ENCODE measurements at places on chromosomes 6 and 20.
A peak's percentile ranks its signal among the peaks of the same experiment; 100 is the strongest.

GRCh38 chr6:61887423-61887822 is 398.6 kb downstream of the KHDRBS2 start:
- no peak for DNase-seq

DNA sequence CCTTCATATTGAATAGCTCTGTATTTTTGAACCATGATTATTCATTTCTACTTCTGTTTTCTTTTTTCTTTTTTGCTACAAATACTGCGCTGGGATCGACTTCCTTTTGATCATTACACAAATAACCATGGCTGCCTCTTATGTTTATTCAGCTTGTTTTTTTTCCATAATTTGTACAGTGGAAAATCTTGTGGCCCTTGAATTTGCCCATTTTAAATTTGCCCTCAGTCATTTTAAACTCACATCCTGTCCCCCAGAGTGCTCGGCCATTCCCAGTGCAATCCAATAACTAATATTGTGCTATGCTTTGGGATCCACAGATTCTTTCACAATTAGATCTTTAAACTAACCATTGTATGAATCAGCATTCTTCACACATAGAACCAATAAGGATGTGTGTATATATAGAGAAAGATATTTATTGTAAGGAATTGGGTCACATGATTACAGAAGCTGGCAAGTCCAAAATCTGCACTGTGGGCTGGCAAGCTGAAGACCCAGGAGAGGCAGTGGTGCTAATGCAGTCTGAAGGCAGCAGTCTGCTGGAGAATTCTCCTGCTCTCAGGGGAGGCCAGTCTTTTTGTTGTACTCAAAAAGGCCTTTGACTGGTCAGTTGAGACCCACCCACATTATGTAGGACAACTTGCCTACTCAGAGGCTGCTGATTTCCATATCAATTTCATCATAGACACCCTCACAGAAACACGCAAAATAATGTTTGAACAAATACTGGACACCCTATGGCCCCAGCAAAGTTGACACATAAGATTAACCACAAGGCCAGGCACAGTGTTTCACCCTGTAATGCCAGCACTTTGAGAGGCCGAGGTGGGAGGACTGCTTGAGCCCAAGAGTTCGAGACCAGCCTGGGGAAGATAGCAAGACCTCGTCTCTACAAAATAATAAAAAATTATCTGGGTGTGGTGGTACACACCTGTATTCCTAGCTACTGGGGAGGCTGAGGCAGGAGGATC is 147.1 kb downstream of the MTHFD1L start:
- DNase-seq = peak; percentile 55

- DNase-seq = no peak
These were observed 70.6 kb downstream of the IGF2R start for GRCh38 chr6:160039441-160039840.

DNA sequence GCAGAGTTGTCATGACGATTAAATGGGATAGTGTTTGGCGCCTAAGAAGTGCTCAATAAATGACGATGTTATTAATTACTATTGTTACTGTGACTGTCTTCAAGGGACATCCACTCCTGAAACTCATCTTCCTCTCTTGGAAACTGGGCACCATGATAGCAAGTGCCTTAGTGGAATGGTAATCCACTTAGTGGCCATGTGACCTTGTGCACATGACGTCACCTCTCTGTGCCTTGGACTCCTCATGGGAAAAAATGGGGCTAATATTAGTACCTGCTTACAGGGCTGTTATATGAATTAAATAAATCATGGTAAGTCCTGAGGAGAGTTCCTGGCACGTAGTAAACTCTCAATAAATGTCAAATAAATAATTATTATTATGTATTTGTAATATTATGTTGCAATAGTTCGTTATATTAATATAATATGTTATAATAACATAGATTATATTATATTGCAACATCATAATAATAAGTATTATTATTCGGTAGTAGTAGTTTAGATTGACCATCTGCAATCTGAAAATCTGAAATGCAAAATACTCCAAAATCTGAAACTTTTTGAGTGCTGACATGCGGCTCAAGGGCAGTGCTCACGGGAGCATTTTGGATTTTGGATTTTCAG is 40.9 kb downstream of the EYA2 start:
- DNase-seq = no peak

DNA sequence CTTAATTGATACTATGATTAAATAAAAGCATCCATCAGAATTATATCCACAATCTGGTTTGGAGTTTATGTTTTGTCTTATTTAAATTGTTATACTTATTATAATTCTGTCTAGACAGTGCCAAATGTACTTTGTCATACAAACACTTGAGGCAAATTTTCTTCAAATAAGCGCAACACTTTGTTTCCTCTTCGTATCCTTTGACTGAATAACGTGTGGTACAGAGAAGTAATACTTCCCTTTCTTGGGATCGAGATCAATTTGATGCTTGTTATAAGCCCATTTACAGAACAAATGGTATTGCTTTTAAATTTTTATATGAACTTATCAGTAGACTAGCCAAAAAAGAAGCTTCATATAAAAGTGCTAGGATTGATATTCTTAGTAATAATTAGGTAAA is 111.0 kb downstream of the ATG5 start:
- no peak for DNase-seq

- no peak for DNase-seq
These were observed 145.3 kb upstream of the SPACA1 start for GRCh38 chr6:87902383-87902782.

GRCh38 chr6:14921170-14921569 is 324.7 kb upstream of the JARID2 start:
- DNase-seq = no peak

- no peak for DNase-seq
These were observed 73.9 kb upstream of the RBM24 start for GRCh38 chr6:17207281-17207680.

DNA sequence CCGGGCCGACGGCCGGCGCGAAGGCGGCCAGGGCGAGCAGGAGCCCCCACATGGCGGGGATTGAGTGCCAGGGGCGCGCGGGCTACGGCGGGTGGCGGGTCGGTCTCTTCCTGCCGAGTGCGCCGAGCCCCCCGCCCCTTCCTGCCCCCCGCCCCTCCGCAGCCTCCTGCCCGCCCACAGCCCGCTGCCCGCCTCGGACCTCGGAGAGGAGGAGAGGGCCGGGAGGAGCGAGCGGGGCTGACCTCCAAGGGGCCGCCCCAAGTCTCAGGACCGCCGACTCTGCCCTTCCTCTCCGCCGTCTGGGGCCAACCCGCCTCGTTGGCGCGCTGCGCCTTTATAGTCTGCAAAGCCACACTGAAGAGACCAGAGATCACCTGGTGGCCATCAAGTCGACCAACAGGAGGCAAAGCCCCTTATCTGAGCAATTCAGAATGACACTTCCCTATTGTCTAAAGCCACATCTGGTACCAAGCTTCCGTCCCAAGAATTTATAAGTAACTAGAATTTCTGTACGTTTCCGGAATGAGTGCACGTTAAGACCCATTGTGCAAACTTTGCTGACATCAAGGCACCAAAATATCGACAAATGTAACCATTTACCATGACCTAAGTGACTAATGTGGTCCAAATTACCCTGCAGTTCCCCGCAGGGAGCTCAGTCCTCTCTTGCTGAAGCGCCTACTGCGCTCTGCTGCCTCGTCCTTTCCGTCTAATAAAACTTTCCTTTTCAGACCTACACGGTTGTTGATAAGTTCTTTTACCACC is at the start of gene CPXM1:
TSS of gene CPXM1 (minus strand) at position 107 of the 765 bp plus-strand sequence. CDS start at position 52, 55 bp downstream.
- peak; percentile 6 for DNase-seq

DNA sequence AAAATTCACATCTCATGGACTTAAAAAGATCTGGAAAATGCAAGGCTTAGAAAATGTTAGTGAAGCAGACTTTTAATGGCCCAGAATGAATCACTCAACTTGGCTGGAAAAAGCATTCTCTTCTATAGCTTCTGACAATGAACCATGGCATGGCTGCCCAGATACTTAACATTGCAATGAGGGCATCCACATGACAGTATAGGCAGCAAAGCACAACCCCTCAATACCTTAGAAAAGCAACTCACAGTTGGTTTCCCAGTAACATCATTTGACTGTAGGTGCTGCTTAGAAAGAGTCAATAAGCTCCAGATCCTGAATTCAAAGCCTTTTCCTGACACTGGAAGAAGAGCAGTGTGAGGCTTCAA is 155.8 kb downstream of the EYA4 start:
- no peak for DNase-seq

DNA sequence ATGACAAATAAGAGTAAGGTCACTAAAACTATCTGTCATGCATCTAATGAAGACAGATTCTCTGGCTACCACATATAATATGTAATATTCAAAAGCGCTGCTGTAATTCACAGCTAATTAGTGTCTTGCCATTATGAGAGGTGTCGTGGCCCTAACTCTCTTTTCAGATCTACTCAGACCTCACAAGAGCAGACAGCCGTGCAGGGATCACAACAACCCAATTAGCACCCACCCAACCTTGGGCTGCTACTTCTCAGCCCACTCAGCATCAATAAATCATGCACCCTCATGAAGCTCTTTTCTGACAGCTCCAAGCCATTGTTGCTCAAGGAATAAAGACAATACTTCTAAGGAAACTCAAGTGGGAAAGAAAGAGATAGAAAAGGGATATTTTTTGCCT is 61.5 kb downstream of the FRK start:
- no peak for DNase-seq

GRCh38 chr6:104642871-104643270 is 216.8 kb downstream of the HACE1 start:
- peak; percentile 19 for DNase-seq

- DNase-seq = no peak
These were observed 229.0 kb downstream of the CDKAL1 start for GRCh38 chr6:20763296-20763695.

DNA sequence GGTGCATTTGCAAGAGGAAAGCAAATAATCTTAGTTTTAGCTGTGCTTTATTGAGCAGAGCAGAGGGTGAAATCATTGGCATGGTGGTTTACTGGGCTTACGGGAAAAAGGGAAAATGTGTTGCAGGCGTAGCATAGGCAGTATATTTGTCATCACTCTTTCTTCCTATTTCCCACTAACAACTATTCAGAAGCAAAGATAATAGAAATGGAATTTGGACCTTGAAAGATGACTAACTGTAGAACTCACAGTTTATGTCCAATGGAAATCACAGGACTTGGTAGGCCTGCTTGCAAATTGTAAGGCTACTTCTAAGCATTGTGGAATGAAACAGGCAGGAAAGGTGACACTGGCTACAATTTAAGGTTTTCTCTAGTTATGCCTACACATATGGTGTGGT is 611.9 kb upstream of the MAN1A1 start:
- DNase-seq = peak; percentile 6

- DNase-seq = peak; percentile 5
These were observed 823.6 kb upstream of the ADGRB3 start for GRCh38 chr6:67811239-67812037.

- no peak for DNase-seq
These were observed 122.2 kb downstream of the MTFR2 start for GRCh38 chr6:136127873-136128272.

GRCh38 chr6:90131125-90131524 is 165.5 kb downstream of the BACH2 start:
- peak; percentile 22 for DNase-seq

- DNase-seq = peak; percentile 73
These were observed 103.6 kb downstream of the JPH2 start for GRCh38 chr20:44083220-44083933.

DNA sequence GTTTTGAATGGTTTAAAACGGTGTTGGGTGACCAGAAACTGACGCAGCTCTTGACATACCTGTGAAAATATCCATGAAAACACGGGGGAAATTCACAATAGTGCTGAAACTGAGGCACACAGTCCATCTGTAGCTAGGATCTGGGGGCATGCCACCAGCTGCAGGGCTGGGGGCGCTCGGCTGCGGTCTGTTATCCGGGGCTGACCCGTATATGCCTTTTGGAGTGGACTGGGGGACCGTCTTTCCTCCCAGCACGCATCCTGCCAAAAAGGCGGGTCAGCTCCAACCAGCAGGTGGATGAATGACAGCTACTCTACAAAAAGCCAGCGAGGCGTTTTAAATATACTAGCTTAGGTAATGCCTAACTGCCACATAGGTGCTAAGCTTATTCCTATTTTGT is 729.8 kb downstream of the QKI start:
- DNase-seq = no peak

- DNase-seq = peak; percentile 83
These were observed at the start of gene CEP162 for GRCh38 chr6:84227434-84228197. CEP162 (minus strand) TSS chr6:84227643; CDS start chr6:84226393, 1,250 bp downstream.

GRCh38 chr6:151488226-151488625 is 5.6 kb upstream of the CCDC170 start:
- peak; percentile 48 for DNase-seq

GRCh38 chr6:5645328-5646290 is 361.1 kb downstream of the NRN1 start:
- no peak for DNase-seq

- DNase-seq = peak; percentile 61
These were observed 17.1 kb downstream of the NAPB start for GRCh38 chr20:23404196-23404595.

- no peak for DNase-seq
These were observed 201.7 kb upstream of the PLCB4 start for GRCh38 chr20:8867038-8867740.

DNA sequence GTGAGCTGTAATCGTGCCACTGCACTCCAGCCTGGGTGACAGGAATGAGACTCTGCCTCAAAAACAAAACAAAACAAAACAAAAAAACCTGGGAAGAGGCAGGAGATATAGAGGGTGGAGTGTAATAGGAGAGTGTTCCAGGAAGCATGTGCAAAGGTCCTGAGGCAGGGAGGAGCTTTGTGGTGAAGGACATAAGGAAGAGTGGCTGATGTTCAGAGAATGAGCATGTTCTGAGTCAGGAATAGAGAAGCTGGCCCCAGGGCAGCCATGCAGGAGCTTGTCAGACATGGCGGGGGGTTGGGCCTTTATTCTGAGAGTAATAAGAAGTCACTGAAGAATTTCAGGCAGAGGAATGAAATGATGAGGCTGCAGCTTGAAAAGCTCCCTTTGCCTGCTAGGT is 337.0 kb downstream of the CDH26 start:
- DNase-seq = no peak

GRCh38 chr6:20866036-20866435 is 331.8 kb downstream of the CDKAL1 start:
- DNase-seq = no peak

DNA sequence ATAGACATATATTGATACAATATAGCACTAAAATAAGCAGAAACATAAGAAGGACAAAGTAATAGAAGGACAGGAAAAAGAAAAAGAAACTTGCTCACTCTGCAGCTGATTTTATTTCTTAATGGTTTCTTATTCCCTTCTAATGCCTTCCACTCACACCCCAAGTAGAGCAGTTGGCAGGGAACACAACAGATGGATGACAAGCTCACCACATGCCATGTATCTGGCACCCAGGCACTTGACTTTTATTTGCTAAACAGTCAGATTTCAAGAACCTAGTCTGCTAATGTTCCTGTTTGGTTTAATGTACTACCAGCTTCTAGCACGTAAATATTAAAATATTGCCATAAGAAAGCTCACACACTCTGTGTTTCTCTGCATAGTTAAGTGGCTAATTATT is 87.1 kb downstream of the COL19A1 start:
- DNase-seq = no peak

All from fibroblast of mammary gland (primary cell).